Tongue (tissue), 3 donors: ENCODE measurements at places on chromosomes 6 and 20. TPM values are rescaled to one million over a fixed set of nuclear protein-coding genes. Genes with fewer than 3 reads are reported as not detected.

IER3 gene
- total RNA-seq, result 7.1 TPM

GRM1 gene
- total RNA-seq, result not detected

SLC22A23 gene
- total RNA-seq, result 13.7 TPM

C2 gene
- total RNA-seq, result 0.51 TPM

DNA sequence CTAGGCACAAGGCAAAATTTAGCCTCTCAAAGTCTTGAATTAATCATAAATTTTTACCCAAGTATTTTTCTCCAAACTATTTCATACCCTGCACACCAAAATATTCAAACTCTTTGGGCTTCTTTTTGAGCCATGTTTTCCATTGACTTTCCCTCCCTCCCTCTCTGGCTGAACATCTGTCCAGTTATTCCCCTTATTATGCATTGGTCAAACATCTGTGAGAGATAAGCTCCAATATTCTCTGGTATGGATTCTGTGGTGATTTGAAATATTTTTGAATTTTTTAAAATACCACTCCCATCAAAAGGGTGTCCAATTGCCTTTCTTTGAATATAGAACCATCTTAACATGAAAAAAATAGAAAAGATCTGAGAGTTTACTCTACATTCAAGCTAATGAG is 244.2 kb downstream of the RFPL4B start:
- no peak for DNase-seq

GRCh38 chr6:170371588-170371987 is 65.0 kb downstream of the FAM120B start:
- DNase-seq, result peak; percentile 88

DNA sequence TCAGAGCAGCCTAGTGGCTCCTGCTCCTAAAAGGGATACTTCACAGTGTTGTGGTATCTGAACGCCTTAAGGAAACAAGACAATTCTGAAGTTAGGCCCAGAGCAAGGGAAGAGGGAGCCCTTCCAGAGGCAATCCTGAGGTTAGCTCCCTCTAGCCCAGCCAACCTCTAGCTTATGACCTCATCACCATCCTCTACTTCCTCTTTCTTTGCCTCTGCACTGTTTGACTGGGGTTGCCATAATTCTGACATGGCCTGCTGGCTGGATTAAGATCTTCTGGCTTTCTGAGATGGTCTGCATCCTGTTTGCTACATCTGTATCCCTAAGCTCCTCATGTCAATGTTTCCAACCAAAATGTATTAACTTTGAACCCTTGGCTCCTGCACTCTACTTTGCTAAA is 23.3 kb upstream of the BMP2 start:
- no peak for DNase-seq

- DNase-seq, result no peak
Observed at GRCh38 chr6:98239057-98239456, 595.3 kb upstream of the POU3F2 start.

DNA sequence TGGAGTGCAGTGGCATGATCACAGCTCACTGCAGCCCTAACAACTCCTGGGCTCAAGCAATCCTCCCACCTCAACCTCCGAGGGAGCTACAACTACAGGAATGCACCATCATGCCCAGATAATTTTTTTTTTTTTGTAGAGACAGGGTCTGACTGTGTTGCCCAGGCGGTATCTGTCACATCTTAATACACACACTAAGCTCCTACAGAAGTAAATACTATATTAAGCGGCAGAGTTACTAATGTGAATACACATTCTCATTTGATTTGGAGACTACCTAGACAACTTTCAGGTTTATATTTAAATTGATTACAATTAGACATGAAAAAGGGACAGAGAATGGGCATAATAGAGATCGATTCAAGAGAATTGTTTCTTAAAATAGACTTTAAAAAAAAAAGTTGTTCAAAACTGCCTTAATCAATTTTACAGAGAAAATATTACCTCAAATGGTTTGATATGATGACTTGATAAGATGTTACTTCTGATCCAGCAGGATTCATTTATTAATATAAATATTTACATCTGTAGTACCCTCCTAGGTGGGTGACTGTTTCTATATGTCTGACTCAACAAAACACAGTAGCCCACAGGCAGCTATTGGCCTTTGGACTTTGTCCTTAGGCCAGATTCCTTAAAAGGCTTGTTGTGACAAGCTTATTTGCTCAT is 7.1 kb upstream of the LOC128125822 start:
- DNase-seq, result no peak

DNA sequence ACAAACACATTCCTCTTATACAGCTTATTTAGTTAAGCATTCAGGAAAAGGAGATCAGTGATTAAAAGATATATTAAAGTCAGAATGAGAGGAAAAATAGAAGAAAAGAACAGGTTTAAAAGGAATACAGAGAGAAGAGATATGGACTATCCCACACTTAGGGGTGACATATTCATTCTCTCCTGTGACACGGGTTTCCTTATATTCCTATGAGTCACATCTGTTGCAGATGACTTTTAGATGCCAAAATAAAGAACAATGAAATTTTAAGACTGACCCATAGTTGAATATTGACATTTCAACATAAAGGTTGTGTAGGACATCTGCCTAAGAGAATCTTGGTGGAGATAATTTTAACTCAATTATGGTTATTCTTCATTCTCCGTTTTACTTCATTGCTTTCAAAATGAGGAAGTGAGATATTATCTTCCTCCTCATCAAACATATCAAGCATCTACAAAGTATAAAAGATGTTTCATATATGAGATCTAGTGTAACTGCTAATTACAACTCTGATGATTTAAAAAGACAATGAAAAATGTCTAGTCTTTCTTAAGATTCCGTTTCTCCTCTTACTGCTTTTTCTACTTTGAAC is 1336.7 kb upstream of the CITED2 start:
- DNase-seq, result no peak

GRCh38 chr6:93423542-93423941 is 4.2 kb upstream of the EPHA7 start:
- DNase-seq, result peak; percentile 78

GRCh38 chr20:17500271-17500670 is 30.9 kb downstream of the BFSP1 start:
- DNase-seq, result no peak

GRCh38 chr20:55143601-55144000 is 668.2 kb downstream of the DOK5 start:
- DNase-seq, result no peak

- DNase-seq, result no peak
Observed at GRCh38 chr6:21869085-21869771, 275.7 kb downstream of the SOX4 start.
